Thymus (tissue), 14 donors: ENCODE measurements at places on chromosomes 2 and 18. TPM values are rescaled to one million over a fixed set of nuclear protein-coding genes. Genes with fewer than 3 reads are reported as not detected.

The MEP1B gene
- total RNA-seq = 0.19 TPM

The SRD5A2 gene
- 0.28 TPM for total RNA-seq

The NEU2 gene
- not detected for total RNA-seq

GRCh38 chr2:118929059-118929458 is 12.9 kb upstream of the MARCO start:
- DNase-seq = no peak
- no peaks in the 10 kb centered on the region for H3K36me3 ChIP-seq
- no peak overlapping the region for H3K27ac ChIP-seq

DNA sequence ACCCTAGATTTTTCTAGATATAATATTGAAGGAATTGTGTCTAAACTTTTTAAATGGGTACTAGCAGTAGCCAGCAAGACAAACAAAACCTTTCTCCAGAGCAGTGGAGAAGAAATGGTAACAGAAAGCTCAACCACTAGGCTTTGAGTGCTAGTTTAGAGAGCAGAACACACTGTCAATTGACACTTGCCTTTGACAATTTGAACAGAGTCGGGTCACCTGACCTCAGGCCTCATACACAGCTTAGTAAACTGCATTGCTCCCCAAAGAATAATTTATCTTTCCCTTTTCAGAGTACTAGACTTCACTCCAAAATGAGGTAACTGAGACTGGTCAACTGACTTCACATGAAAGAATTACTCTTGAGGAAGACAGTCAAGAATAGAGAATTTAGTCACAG is 48.6 kb downstream of the FIGN start:
- no peaks in the 10 kb centered on the region for H3K4me1 ChIP-seq
- H3K36me3 ChIP-seq = no peaks in the 10 kb centered on the region
- no peak overlapping the region for H3K27ac ChIP-seq
- no peak for DNase-seq
- no peaks in the 10 kb centered on the region for H3K27me3 ChIP-seq

DNA sequence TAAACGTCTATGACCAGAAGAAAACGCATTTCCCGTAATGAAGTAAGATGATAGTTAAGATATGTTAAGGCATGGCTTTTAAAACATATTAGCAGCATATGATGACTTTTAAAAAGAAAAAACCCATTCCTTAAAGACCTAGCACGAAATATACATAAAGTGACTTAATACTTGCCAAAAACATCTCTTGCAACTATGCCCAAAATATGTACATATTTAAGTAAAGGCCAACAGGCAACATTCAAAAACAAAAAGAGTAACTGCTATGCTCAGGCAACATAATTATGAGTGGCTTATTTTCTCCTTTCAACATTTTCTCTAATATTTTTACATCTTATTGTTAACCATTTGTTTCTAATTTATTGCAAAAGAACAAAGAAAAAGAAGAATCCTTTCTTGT is 60.3 kb upstream of the PAPOLG start:
- H3K4me3 ChIP-seq = no peak overlapping the region
- H3K27me3 ChIP-seq = no peaks in the 10 kb centered on the region
- no peaks in the 10 kb centered on the region for H3K4me1 ChIP-seq
- DNase-seq = no peak
- H3K27ac ChIP-seq = no peak overlapping the region
- no peaks in the 10 kb centered on the region for H3K36me3 ChIP-seq

DNA sequence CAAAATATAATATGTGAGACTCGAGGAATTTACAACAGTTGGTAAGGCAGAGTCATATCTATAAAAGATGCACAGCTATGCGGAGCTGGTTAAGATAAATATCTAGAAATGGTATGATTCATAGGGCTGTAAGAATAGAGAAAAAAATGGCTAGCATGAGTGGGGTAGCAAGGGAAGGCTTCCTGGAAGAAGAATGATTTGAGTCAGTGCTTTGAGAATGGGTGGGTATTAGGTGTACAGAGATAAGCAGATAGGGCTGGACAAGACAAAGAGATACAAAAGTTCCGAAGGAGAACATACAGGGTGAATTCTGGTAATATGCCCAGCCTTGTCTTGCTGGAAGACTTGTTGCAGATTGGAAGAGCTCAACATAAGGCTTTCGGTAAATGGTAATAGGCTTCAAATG is 291.5 kb upstream of the CCDC68 start:
- peaks cover 3% of the 10 kb centered on the region for H3K36me3 ChIP-seq
- H3K27me3 ChIP-seq = no peaks in the 10 kb centered on the region
- H3K27ac ChIP-seq = no peak overlapping the region

DNA sequence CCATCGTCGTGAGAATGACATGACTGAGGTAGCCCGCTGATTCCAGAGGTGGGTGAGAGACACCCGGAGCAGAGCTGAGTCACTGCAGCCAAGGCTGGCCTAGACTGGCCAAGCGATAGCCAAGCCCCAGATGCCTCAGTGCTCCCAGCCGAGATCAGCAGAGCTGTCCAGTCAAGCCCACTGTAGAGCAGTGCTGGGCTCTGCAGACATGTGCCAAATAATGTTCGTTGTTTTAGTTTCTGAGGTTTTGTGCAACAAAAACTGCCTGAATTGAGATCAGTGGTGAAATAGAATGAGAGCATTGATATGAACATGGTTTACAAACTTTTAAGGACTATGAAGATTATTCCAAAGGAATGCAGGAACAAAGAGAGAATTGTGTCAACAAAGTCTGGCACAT is 42.1 kb downstream of the INSIG2 start:
- H3K36me3 ChIP-seq = no peaks in the 10 kb centered on the region
- no peaks in the 10 kb centered on the region for H3K4me1 ChIP-seq
- no peak overlapping the region for H3K4me3 ChIP-seq
- H3K27ac ChIP-seq = no peak overlapping the region
- H3K27me3 ChIP-seq = peaks cover under 1% of the 10 kb centered on the region

DNA sequence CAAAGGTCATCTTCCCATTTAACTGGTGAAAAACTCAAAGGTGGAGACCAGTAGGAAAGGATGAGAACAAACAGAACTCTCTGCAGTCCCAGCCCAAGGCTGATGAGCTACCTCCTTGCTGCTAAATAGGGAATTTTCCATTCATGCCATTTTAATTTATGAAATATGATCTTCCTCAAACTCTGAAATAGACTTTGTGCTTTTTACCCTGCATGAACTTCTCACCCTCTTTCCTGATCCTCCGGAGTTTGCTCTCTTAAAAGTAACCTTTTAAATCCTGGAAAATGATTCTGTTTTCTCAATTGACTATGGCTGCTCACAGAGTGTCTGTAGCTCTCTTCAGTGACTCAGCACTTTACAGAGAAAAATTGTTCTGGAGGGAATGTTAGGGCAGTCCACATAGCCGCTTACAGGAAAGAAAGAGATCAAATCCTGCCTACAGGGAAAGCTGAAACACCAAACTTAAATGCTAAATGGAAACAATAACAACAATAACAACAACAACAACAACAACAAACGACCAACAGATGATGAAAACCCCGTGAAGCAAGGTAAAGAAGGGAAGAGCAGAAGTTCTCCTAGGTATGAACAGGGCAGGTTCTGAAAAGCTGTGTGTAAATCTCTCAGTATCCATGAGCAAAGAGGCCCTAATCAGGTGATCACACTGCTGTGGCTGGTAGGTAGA is 79.8 kb upstream of the SESTD1 start:
- H3K4me1 ChIP-seq = no peaks in the 10 kb centered on the region
- no peak for DNase-seq
- H3K4me3 ChIP-seq = no peak overlapping the region
- H3K36me3 ChIP-seq = no peaks in the 10 kb centered on the region
- no peak overlapping the region for H3K27ac ChIP-seq
- H3K27me3 ChIP-seq = no peaks in the 10 kb centered on the region

DNA sequence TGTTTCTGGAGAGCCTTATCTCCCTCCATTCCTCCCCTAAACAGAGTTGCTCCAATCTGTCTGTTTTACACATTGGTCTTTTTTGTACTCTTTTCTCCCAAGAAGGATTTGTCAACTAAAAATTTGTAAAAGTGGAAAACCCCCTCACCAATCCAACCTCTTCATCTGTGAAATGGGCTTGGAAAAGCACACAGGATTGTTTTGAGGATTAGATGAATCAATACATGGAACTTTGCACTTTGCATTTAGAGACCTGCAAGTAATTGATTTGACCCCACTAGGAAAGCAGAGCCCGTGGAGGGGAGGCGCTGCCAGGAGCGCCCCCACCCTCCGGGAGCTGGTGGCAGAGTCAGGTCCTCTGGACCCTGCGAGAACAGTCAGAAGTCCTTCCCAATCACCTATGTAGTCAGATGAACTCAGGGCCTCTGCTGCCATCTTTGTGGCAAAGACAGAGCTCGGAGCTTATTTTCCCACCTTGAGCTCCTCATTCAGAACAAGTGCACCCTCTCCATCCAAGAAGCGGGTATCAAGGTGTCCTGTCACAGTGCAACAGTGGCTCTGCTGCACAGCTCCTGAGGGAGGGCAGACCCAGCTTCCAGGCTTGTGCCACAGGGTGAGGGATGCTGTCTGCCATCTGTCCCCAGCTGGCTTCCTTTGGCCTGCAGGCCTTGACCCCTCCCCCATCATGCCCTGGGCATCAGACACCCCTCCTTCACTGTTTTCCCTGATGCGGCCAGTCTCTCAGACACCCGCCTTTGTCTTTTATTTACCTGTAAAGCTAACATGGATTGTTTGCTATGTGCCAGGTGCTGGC is 1.7 kb upstream of the TMEM185B start:
- no peaks in the 10 kb centered on the region for H3K27me3 ChIP-seq
- no peak overlapping the region for H3K4me3 ChIP-seq
- no peak overlapping the region for H3K27ac ChIP-seq
- H3K4me1 ChIP-seq = peaks cover 65% of the 10 kb centered on the region

GRCh38 chr2:36963106-36963505 is 3.2 kb downstream of the STRN start:
- no peak overlapping the region for H3K4me3 ChIP-seq
- peaks cover under 1% of the 10 kb centered on the region for H3K36me3 ChIP-seq
- H3K27me3 ChIP-seq = no peaks in the 10 kb centered on the region
- no peak overlapping the region for H3K27ac ChIP-seq

DNA sequence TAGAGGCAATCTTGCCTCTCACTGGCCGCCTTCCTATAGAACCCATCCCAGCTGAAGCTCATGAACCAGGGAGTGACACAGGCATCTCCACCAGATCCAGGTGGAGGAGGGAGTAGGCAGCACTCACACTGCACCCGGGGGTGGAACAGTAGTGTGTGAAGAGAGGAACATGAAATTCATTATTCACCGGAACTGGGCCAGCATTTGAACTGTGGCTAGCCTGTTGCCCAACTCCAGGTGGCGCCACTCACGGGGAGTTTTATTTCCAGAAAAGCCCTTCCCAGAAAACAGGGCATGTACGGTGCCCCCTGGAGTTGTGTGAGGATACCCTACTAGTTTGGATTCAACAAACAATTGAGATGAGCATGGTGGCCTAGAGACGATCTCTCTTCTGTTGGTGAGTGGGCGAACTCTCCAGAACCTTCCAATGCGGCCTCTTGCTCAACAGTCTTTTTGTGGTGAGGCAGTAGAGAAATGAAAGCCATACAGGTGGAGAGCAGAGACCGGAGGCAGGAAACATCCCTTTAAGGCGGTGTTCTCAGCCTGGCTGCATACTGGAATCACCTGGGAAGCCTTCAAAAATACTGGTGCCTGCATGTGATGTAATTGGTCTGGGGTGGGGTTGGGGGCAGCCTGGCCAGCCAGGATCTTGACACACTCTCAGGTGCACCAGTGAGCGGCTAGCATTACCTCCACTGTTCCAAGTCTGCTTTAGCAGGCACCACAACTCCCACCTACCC is 73.5 kb upstream of the NEDD4L start:
- no peak overlapping the region for H3K4me3 ChIP-seq
- H3K27me3 ChIP-seq = no peaks in the 10 kb centered on the region
- no peak overlapping the region for H3K27ac ChIP-seq
- H3K4me1 ChIP-seq = no peaks in the 10 kb centered on the region

- no peaks in the 10 kb centered on the region for H3K27me3 ChIP-seq
- H3K36me3 ChIP-seq = no peaks in the 10 kb centered on the region
These were observed 532 bp downstream of the MYOM1 start for GRCh38 chr18:3219241-3219630.

GRCh38 chr2:67346718-67347407 is 50.3 kb upstream of the ETAA1 start:
- no peaks in the 10 kb centered on the region for H3K36me3 ChIP-seq
- no peak for DNase-seq
- no peaks in the 10 kb centered on the region for H3K27me3 ChIP-seq
- H3K4me3 ChIP-seq = no peak overlapping the region

DNA sequence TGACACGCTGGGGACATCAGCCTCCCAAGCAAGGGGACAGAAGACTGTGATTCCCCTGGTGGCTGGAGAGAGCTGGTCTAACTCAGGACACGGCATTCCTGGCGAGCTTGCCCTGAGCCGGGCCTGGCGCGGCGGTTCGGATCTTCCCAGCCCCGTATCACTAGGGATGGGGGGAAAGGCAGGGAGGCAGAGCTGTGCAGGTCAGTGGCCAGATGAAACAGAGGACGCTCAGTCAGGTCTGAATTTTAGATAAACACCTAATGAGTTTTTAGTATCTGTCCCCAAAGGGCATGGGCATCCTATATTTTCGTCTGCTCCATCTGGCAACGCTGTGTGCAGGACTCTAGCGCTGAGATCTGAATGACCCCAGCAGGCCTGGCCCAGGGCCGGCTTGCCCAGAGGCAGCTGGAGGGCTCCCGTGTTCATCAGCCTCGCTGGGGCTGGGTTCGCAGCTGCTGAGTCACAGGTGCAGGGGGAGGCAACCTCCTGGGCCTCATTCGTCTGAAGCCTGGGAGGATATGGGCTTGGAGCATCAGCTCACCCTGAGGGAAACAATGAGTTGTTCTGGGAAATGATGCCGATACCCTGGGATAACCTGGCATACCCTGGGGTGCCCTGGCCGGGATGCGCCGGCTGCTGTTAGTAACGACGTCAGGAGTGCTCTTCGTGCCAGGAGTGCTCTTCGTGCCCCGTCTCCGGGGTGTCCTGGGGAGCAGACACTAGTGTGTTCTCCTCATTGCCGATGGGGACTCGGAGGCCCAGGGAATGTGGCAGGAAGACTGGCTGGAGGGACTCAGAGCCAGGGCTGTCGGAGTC is 48.1 kb upstream of the HPCAL1 start:
- no peaks in the 10 kb centered on the region for H3K27me3 ChIP-seq
- DNase-seq = no peak
- H3K4me1 ChIP-seq = no peaks in the 10 kb centered on the region
- H3K36me3 ChIP-seq = no peaks in the 10 kb centered on the region

DNA sequence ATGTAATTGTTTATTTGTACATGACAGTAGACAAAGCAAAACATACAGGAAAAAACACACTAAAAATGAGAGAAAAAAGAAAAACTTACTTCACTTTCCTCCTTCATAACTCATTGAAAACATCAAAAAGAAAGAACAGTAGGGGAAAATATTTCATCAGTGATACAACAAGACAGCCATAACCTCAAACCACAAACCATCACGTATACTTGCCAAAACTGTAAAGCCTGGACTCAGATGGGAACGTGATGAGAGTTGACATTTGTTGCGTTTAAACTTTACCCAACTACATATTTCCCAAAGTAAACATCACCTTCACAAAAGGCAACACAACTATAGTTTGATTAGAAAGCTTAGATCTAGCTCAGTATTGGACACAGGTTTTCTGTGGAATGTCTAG is 278.2 kb upstream of the COL3A1 start:
- no peak for DNase-seq
- no peaks in the 10 kb centered on the region for H3K36me3 ChIP-seq
- no peak overlapping the region for H3K4me3 ChIP-seq
